ENCODE measurements at places on chromosomes 5 and 9. TPM values are rescaled to one million over a fixed set of nuclear protein-coding genes. Genes with fewer than 3 reads are reported as not detected.

DNA sequence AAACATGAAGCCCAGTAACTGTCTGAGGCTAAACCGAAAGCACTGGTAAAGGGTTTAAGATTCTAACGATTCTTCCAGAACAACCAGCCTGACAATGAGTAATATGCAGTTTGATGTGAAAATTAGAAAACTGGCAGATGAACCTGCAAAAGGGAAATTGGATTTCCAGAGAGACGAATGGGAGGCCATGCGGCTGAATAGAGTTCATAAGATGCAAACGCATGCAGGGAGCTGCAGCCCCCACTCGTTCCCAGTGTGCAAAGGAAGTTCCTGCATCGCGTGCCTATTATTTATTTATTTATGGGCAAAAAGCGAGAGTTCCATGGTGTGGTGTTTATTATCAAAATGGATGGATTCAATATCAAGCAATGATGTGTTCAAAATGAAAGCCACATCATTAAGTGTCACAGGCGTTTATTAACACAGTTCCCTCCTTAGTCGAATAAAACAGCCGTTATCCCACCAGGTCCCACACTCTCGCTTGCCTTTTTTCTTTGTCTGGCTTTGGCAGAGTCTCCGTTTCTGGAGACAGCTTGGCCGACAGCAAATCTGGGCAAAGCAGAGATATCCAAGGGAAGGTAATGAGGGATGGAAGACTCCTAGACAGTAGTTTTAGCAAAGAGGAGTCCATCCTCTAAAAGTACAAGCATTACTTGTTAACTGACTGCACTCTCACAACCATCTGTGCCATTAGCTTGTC, 451.4 kb downstream of the KDM4C start:
- DNase-seq = no peak

DNA sequence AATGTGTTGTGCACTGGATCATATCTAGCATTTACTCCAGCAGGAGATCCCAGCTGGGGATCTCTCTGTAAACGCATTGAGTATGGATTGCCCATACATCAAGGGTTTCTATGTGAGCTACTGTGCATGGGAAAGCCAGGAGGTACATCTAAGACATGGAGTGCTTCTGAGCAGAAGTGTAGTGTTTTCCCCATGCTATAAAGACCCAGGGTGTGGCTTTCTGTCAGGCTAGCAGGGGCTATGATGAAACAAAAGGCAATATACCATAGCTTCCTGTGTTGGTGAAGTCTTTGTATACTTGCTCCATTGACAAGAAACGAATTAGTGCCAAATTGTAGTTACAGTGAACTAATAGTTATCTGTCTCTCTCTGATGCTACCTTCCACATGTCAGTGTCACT, 329.3 kb upstream of the TLE4 start:
- no peak for DNase-seq

DNA sequence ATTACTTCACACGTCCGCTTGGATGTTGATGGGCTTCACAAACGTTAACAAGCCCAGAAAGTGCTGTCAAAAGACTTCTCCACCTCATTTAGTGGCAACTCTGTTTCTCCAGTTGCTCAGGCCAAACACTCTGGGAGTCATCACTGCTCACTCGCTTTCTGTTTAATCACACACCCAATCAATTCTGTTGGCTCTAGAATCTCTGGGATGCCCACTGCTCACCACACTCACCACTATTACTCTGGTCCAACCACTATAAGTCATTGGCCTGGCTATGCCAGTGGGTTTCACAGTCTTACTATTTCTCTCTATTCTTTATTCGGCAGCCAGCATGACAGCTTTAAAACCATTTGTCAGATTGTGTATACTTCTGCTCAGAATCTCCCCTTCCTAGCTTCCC, 163.5 kb downstream of the KDM4C start:
- DNase-seq = no peak

GRCh38 chr5:139181835-139182452, 16.2 kb downstream of the SIL1 start:
- DNase-seq = peak; percentile 66

SETD9 gene
- total RNA-seq = 8.1 TPM
